ENCODE measurements at places on chromosomes 2 and 18. TPM values are rescaled to one million over a fixed set of nuclear protein-coding genes. Genes with fewer than 3 reads are reported as not detected.

PAPOLG gene
- total RNA-seq, result 15.2 TPM

FMNL2 gene
- 13.2 TPM for total RNA-seq

BMP10 gene
- total RNA-seq, result not detected

FARP2 gene
- 17.0 TPM for total RNA-seq

CBLN2 gene
- not detected for total RNA-seq

XDH gene
- not detected for total RNA-seq

ADRA2B gene
- total RNA-seq, result not detected

HMSD gene
- total RNA-seq, result 0.84 TPM

ZFP36L2 gene
- total RNA-seq, result 2.5 TPM

ATP9B gene
- 11.6 TPM for total RNA-seq

RUFY4 gene
- total RNA-seq, result not detected

CHST9 gene
- not detected for total RNA-seq

FAHD2B gene
- 1.5 TPM for total RNA-seq

DUSP11 gene
- total RNA-seq, result 41.4 TPM

GRCh38 chr18:77086034-77086433, 46.5 kb downstream of the MBP start:
- DNase-seq, result peak; percentile 72

DNA sequence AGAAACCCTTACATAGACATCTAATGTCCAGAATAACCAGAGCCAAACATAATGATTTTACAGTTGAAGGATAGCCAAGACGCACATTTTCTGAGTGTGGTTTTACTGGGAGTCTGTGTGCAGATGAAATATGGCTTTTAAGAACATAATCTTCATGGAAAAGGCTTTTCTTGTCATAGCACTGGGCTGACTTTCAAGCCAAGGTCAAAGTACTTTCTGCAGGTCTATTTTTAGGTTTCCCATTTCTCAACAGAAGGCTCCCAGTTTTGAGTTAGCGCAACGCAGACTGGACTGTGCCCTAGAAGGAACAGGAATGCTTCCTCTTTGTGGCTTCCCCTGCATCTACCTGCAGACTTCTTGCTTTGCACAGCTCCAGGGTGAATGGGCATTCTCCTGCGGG, 92.3 kb upstream of the UPP2 start:
- DNase-seq, result no peak

GRCh38 chr18:57843386-57843785, 40.3 kb upstream of the ATP8B1 start:
- DNase-seq, result no peak

DNA sequence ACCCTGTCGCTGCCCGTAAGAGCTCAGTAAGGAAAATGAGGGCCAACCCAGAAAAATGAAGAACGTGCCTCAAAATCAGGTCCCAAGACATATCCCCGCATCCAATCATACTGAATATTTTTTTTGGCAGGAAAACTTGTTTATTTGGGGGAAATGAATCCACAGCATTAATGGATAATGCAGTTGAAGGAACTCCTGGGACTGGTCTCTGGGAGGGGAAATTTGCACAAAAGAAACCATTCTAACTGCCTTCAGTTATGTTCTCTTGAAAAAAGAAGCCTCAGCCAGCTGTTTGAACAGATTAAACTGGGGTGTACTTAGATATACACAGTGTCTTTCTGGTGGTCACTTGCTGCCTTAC, 61.3 kb downstream of the SPRED2 start:
- DNase-seq, result no peak

DNA sequence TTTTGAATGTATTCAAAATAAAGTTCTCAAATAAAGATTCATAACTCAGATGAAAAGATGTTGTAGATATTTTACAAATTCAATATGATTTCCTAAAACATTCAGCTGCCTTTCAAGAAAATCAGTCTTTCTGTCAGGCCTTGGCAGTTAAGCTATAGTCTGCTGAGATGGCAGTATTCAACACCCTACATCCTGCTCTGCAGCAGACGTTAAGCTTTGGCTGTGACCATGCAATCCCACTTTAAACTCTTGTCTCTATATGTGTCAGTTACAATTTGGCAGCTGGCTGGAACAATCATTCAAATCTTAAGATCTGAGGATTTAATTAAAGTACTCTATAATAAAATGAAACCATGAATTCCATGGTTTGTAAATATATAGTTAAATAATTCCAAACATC, 567.3 kb upstream of the ZNF804A start:
- DNase-seq, result no peak

DNA sequence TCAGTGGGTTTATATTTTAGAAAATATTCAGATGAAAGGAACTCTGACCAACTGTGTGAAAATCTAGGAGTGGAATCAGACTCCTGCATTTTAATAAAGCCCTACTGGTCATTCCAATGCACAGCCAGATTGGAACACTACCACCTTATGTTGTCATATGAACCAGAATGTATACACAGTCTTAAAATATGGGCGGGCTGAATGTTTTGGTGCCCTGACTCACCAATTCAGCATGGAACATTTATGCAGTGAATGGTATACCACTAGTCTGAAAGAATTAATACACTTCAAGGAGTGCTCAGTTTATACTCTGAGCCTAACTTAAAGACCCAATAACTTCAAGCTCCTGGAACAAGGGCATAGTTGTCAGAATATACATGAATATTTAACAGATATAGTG, 280.9 kb upstream of the TCF4 start:
- no peak for DNase-seq

- no peak for DNase-seq
Measured at GRCh38 chr18:23154030-23154429, 18.7 kb downstream of the CABLES1 start.

DNA sequence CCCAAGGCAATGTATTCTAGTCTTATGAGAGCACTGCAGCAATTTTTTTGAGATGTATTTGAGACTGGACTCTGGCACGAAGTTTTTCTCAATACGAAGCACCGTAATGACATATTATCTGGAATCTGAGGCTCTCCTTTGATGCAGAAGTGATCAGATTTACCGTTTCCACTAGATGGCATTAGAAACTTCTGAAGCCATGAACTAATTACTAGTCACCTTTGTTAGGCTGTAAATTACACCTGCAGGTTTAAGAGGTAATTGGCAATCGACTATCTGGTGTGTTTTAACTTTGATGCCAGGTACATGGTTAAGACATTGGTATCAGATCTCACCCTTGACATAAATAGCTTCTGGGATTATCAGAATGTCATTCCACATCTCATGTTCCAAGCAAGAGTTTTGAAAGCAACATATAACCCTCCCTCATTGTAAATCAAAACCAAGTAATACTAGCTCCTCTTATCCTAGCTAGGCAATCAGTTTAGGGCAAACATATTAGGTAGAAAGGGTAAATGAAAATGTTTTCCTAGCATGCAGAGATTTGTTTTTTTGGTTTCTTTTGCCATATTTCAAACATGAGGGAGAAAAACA, 254.6 kb upstream of the SPRED2 start:
- no peak for DNase-seq

- DNase-seq, result peak; percentile 45
Measured at GRCh38 chr2:74333175-74333574, 10.0 kb downstream of the SLC4A5 start.

GRCh38 chr2:61014763-61015162, 2.8 kb upstream of the PEX13 start:
- DNase-seq, result peak; percentile 64

GRCh38 chr18:68301441-68301840, 413.5 kb downstream of the TMX3 start:
- DNase-seq, result no peak

GRCh38 chr2:110905217-110905616, 172.8 kb downstream of the ACOXL start:
- no peak for DNase-seq

- DNase-seq, result peak; percentile 17
Measured at GRCh38 chr2:201467666-201468065, 16.1 kb downstream of the STRADB start.

DNA sequence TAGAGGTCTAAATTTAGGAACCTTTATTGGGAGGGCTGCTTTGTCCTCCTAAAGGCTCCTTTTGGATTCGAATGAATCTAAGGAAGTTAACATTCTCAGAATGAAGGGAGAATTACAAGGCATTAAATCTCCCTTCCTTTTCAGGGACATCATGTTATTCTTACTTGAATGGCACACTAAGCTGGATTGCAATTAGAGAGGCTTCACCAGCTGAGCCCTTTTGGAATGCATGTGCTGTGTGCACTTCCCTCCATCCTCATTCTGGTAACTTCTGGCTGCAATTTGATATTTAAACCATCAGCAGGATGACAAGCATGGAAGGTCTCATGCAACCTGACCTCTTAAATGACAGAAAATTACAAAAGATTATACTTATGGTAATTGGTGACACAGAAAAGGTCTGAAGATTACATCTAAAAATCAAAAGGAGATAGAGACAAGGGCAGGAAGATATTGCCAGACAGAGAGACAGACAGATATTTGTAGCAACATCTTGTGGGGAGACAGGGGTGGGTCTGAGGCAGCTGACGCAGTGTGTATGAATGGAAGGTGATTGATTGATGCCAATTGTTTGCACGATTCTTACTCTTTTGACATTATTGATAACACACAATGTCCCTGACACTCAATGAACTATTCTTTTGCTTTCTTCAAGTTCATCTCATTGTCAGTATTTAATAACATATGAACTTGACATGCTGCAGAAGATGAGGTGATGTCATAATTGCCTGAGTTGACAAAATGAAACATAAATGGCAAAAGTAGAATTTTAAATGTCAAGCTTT, 570.8 kb upstream of the GYPC start:
- no peak for DNase-seq

DNA sequence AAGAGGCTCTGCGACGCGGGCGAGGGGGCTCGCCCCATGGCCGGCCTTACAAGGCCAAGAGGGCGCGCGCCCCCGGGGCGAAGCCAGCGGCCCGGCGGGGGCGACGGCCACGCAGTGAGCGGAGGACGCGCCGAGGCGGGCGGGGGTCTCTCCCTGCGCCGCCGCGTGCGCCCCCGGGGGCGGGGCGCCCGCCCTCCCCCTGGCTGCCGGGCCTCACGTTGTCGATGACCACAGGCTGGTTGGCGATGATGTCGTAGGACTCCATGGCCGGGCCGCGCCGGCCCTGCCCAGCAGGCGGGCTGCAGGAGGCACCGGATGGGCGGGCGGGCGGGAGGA, 250 bp downstream of the ACTR1B start:
- DNase-seq, result no peak

DNA sequence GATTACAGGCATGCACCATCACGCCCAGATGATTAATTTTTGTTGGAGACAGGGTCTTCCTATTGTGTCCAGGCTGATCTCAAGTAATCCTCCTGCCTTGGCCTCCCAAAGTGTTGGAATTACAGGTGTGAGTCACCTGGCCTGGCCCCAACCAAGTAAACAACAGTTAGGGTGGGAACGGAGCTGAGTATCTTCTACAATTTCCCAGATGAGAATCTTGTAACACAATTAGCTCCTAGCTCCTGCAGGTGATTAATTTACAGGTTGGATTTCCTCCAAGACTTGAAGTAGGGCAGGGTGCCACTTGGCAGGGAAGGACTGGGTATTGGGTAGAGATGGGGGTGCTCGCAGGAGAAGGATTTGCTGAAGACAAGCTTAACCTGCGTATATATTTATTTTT, 17.8 kb downstream of the NLRC4 start:
- no peak for DNase-seq

DNA sequence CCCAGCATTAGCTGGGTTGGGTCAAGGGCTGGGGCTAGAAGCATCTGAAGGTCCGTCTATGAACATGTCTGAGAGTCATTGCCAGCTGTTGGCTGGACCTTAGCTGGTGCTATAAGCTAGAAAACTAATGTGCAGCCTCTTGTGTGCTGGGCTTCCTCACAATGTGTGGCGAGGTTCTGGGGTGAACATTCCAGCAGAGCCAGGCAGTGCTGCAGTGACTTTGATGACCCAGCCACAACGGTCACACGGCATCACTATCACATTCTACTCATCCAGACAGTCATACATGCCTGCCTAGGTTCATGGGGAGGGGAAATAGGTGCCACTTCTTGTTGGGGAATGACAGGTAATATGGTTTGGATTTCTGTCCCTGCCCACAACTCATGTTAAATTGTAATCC, 260.5 kb downstream of the CYP26B1 start:
- DNase-seq, result no peak

- no peak for DNase-seq
Measured at GRCh38 chr2:128403814-128404708, 85.4 kb upstream of the HS6ST1 start.

- DNase-seq, result no peak
Measured at GRCh38 chr2:224876522-224876921, 160.4 kb upstream of the CCDC195 start.

GRCh38 chr18:75297731-75298130, 87.1 kb downstream of the TSHZ1 start:
- DNase-seq, result no peak

DNA sequence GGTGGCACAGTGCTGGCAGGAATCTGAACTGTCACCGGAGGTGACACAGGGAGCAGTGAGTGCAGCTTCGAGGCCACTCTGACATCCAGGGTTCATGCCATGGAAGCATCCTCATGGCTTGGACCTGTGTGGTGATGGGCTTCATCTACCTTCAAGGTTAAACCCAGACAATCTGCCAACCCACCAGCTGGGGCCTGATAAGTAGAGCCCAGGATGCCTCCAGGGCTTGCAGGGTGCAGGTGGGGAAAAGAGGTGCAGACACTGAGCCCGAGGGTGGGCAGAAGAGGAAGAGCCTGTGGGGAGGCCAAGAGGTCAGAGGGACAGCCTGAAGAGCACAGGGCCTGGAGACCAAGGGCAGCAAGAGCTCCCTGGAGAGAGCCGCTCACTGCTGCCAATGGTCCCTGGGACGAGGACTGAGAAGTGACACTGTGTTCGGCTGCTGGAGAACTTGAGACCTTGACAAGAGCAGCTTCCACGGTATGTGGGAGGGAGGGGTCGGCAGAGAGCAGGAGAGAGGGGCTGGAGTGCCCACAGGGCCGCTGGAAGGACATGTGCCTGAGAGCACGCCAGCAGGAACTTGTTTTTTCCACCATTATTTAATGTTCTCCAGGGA, 8.1 kb upstream of the HES6 start:
- no peak for DNase-seq

GRCh38 chr2:100880730-100881129, 60.8 kb downstream of the NPAS2 start:
- DNase-seq, result no peak

DNA sequence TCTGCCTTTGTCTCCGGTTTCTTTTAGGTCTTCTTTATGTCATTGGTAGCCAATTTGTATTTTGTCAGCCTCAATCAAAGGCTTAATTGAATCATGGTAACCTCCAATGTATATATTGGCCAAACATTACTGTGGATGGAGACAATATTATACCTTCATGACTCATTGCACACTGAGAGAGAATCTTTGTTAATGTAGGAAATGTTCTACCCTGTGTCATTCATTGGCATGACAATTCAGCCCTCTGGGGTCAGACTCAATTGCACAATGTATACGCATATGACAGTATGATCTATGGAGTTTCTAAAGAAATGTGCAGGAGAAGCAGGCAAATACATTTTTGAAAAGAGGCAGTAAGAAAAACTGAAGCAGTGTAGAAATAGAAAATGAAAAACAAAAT, 162.6 kb downstream of the PDE11A start:
- no peak for DNase-seq

GRCh38 chr2:134906726-134907125, 11.9 kb upstream of the CCNT2 start:
- DNase-seq, result peak; percentile 15

DNA sequence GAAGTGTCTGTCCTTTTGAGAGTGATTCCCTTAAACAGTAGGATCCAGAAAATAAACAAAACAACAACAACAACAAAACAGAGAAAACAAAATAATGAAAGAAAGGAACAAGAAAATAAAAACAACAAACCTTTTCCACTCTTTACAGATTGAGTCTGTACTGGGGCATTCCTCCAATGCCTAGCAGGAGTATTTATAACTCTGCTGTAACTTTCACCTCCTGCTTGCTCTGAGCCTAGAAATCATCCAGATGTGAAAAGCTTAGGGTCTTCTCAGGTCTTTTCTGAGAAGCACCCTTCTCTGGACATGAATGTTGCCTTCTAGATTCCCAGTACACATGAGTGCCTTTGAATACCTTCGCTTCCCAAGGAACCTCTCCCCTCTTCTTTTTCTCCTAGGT, 1239.4 kb downstream of the CNTNAP5 start:
- DNase-seq, result no peak
